ENCODE measurements at places on chromosomes 12 and 14.

GRCh38 chr12:52052468-52053186 lies 1.4 kb downstream of the NR4A1 start:
- DNase-seq: no peak

DNA sequence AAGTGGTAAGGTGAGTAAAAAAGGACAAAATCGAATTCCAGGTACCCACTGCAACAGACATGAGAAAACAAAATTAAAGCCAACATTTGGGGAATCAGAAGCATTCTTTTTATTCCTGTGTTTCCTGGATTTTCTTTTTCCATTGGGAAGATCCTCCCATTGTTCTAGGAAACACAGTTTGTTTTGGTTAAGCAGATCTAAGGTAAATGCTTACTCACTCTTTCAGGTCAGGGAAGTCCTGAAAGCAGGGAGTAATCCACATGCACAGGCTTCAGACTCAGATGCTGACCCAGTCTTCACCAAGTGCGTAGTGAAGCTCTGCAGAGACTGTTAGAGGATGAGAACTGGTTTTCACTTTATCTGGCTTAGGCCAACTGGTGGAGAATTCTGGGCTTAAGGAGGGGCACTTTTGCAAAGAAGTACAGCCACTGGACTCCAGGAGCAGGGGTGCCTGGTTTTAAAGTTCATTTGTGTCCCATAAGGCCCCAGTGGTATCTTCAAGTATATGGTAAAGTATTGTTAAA lies 57.7 kb downstream of the RPAP3 start:
- DNase-seq: no peak

GRCh38 chr12:62379026-62379722 lies 87.5 kb upstream of the MON2 start:
- DNase-seq: no peak

DNA sequence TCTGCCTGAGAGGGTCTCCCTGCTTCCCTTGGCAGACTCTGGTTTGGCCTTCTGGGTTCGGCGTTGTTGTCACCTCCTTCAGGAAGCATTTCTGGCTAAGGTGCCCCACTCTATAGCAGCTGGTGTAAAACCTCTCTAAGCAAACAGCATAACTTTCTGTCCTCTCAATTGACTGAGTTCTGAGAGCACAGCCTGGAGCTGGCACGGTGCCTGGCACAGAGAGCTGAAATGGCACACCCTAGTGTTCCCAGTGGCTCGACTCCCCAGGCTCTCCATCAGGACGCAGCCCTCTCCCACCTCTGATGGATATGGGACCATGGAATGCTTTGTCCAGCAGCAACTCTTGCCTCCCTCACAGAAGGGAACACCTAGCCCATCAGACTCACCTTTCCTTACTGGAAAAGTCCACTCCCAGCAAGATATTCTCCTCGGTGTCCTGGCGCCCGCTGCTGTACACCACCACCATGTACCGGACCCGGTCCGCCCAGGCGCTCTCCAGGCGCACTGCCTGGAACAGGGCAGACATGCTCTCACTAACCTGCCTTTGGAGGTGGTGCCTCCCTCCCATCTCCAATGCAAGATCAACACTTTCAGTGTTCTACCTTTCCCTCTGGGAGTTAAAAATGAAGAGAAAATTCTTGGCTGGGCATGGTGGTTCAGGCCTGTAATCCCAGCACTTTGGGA lies 40.6 kb downstream of the SSH1 start:
- DNase-seq: no peak

- peak; percentile 76 for DNase-seq
These were observed 12.2 kb downstream of the DEGS2 start for GRCh38 chr14:100147181-100147631.

DNA sequence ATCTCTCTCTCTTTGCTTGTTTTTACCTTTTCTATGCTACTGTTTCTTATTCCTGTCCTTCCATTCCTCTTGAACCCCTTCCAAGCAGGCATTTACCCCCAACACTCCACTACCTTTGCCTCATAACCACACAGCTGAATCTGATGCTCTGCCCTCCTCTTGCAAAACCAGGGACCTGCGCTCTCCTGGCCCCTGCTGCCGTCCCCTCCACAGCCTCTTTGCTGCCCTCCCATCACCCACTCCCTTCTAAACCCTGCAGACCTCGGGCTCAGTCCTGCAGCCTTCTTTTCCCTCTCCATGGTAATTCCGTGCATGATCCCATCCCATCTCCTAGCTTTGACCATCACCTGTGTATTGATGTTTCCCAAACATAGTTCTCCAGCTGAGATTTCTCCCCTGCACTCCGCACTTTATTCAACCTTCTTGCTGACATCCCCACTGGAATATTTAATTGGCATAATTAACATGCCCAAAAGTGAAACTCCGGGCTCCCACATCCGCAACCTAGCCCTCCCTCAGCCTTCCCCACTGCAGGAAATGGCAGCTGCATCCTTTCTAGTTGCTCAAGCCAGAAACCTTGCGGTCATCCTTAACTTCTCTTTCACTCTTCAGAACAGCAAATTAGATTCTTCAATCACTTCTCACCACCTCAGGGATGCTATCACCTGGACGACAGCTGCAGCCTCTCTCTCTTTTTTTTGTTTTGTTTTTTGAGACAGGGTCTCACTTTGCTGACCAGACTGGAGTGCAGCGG lies 16.0 kb downstream of the FIGNL2 start:
- no peak for DNase-seq

DNA sequence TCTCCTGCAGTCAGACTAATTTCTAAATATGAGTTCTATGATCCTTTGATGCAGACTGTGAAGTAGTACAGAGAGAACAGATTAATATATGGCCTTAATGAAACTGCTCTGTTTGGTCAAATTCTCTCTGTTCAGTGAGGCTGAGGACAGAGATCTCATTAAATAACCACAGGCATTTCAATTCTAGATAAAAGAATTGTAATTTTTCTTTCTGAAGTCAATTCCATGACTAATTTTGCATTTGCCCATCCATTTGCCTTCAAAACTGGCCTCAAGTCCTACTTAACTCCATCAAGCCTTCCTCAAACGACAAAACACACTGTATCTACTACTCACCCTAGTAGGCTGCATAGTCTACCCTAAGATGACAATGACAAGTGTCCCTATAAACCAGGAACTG lies 67.1 kb downstream of the DUSP16 start:
- no peak for DNase-seq

DNA sequence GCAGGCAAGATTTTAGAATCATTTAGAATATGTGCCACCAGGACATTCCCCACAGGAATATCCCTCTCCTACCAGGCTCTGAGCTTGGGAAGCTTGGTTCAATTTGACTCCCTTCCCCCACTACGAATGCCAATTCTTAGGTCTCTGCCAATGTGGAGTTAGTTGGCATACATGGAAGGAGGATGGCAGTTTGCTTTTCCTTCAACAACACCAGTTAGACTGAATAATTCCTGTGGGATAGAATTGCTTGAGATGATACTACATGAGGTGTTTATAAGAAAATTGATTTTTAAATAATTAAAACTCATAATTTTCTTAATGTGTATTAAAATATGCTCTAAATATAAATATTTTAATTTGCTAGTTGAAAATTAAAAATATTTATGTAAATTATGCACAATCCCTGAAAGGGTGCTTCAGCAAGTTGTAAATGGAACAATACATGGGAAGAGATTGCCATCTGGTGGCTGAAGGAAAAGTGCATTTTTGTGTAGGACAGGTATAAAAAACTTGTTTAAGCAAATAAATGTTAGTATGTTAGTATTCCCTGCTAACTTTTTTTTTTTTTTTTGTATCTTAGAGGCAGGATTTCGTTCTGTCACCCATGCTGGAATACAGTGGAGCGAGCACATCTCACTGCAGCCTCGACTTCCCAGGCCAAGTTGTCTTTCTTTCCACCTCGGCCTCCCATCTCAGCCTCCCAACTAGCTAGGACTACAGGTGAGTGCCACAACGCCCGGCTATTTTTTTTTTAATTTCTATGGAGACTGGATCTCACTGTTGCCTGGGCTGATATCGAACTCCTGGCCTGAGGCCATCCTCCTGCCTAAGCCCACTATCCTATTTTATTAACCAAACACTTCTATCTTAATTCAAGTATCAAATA lies 25.8 kb upstream of the STRAP start:
- DNase-seq: peak; percentile 79

GRCh38 chr14:92549859-92550230 lies 36.3 kb downstream of the RIN3 start:
- DNase-seq: peak; percentile 98

GRCh38 chr12:92987846-92988621 lies 58.9 kb upstream of the EEA1 start:
- peak; percentile 17 for DNase-seq

- no peak for DNase-seq
These were observed 169.4 kb downstream of the FOXN3 start for GRCh38 chr14:89247457-89248122.

- no peak for DNase-seq
These were observed 81.6 kb upstream of the MANSC4 start for GRCh38 chr12:27861428-27862167.

GRCh38 chr12:93497456-93497855 lies 30.1 kb downstream of the MRPL42 start:
- no peak for DNase-seq

DNA sequence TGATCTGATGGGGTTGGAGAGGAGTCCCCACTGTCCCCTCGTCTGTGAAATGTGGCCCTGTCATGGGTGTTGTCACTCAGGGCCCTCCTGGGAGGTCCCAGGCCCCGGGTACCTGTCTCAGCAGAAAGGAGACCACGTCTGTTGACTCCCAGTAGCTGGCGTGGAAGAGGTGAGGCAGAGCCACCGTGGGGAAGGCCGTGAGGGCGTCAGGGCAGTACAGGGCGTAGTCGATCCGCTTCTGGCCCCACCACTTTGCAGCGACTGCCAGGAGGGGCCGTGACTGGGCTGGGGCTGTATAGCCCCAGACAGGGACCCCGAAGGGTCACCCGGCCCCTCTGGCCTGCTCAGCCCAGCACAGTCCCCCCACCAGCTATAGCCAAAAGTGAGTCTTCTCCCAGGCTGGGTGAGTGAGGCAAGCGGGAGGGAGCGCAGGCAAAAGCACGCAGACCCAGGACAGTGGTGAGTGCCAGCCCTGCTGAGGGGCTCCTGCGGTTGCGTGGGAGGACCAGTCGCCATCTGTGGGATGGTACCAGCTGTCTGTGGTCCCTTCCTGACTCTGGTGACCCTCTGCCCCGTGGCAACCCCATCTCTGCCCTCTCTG lies 8.2 kb downstream of the ARL6IP4 start:
- no peak for DNase-seq

DNA sequence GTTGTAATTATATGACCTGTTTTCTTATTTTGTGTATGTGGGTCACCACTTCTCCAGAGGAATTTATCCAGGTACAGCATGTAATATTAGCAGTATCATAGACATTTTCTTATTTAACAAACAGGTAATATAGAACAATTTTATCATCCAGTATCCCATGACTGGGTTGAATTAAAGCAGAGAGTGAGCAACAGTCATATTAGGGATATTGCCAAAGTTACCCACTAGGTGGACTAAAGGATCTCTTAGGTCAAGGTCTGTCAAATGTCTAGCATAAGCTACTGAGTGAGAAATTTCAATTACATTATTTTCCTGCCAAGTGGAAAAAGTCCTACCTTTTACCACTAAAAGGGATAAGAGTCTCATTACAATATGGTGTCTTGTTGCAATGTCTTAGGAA lies 62.1 kb upstream of the TRIM9 start:
- peak; percentile 67 for DNase-seq

- DNase-seq: no peak
These were observed 17.9 kb upstream of the KTN1 start for GRCh38 chr14:55562135-55562534.

GRCh38 chr14:34851395-34851794 lies 23.8 kb downstream of the BAZ1A start:
- DNase-seq: no peak

GRCh38 chr12:57175428-57176138 lies 28.2 kb upstream of the LRP1-AS start:
- peak; percentile 76 for DNase-seq

DNA sequence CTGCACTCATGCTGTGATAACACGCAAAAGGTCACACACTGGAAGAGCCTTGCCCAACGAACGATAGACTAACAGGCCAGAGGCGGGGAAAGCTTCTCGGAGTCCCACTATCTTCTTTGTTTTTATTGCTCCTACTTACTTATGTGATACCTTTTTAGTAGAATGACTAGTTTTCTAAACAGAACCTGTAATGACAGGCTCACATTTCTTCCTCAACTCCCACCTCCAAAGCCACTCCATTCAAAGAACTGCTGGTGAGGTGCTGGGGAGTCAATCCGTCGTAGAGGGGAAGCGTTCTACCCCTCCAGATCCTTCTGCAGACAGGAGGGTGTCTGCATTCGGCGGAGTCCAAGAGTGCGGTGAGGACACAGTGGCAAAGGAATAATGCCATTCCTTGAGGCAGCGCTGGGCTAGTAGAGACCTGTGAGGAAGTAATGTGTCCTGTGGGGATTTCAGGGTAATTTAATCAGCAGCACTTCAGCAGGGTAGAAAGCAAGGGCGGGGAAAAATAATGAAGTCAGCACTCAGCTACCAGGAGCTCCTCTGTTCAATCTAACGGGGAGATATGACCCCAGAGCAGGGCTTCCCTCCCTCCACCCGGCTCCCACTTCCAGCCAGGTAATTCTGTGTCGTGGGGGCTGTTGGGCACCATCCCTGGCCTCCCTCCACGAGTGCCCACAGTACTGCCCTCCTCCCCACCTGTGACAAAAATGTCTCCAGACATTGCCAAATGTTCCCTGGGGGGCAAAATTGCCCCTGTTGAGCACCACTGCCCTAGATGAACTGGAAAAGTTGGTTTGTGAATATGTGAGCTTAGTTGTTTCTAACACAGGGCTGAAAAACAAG lies 25.2 kb downstream of the SPRING1 start:
- no peak for DNase-seq

GRCh38 chr14:96091149-96091693 lies 52.1 kb downstream of the C14orf132 start:
- no peak for DNase-seq

DNA sequence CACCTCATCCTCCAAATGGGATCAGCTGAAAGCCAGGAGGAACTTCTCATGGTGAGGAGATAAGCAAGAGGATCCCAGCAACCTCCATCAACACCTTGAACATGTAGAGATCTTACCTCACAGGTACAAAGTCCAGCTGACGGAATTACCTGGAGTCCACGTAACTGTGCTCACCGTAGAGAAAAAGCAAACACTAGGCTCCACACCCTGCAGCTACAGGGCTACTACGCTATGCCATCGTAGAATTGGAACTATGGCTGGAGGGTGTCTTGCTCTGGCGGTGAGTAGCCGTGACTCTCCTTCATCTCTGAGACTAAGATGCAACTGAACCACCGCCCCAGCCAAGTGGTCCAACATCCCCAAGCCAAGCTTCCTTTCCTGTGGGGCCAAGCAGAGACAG lies 50.5 kb downstream of the CRY1 start:
- DNase-seq: no peak

- DNase-seq: no peak
These were observed 15.5 kb downstream of the BCL11B start for GRCh38 chr14:99256483-99256874.
